ENCODE measurements at places on chromosomes 1 and 21.

DNA sequence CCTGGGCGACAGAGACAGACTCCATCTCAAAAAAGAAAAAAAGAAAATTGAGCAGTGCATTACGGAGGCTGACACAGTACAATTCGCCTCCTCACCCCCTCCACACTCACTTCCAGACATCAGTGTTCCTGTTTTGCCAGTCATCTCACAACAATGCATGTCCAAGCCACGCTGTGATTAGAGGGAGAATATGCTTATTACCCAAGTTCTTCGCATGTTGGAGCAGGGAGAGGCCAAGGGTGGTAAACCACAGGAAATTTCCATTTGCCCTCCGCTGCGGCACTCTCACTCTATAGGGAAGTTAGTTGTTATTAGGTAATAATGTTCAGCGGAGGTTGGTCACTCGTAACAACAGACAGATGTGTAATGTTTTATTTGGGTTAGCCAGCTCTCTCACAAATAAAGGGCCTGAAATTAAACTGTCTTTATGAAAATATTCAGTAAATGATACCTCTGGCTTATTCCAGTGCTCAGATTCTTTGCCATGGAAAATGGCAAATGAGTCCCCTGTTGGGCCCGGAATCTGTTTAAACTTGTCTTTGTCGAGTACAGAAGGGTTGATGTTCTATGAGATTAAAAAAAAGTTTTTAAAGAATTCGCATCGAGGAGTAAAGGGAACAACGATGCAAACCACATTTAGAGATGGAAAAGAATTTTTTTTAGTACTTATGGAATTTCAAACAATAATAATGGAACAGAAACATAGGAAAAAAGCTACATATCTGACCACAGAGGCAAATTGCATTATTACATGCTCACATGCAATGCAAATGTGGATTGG, 33.1 kb downstream of the KCNJ15 start:
- no peak for DNase-seq

DNA sequence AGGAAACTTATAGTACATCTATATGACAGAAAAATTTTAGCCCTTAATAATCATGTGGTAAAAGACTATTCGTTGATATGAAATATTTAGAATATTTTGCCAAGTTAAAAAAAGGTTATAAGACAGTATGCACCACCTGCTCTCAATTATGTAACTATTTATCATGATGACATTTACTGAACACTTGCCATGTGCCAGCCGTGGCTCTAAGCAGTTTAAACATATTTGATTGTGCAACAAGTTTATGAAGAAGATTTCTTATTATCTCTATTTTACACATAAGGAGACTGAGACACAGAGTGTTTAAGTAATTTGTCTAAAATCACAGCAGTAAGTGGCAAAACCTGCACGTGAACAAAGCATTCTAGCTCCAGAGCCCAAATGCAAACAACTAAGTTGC, 199.3 kb upstream of the JUN start:
- no peak for DNase-seq

DNA sequence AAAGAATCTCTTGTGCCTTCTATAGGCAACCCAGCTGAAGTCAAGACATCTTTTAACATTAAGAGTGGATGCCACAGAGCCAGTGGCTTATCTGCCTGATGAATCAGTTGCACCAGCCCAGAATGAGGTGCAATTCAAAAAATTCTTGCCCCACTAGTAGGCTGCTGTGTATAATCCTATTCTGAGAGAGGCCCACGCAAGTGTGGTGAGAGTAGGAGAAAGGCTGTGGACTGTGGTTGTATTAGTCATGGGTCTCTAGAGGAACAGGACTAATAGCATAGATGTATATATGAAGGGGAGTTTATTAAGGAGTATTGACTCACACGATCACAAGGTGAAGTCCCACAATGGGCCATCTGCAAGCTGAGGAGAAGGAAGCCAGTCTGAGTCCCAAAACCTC, 216.4 kb downstream of the LTN1 start:
- DNase-seq: no peak

DNA sequence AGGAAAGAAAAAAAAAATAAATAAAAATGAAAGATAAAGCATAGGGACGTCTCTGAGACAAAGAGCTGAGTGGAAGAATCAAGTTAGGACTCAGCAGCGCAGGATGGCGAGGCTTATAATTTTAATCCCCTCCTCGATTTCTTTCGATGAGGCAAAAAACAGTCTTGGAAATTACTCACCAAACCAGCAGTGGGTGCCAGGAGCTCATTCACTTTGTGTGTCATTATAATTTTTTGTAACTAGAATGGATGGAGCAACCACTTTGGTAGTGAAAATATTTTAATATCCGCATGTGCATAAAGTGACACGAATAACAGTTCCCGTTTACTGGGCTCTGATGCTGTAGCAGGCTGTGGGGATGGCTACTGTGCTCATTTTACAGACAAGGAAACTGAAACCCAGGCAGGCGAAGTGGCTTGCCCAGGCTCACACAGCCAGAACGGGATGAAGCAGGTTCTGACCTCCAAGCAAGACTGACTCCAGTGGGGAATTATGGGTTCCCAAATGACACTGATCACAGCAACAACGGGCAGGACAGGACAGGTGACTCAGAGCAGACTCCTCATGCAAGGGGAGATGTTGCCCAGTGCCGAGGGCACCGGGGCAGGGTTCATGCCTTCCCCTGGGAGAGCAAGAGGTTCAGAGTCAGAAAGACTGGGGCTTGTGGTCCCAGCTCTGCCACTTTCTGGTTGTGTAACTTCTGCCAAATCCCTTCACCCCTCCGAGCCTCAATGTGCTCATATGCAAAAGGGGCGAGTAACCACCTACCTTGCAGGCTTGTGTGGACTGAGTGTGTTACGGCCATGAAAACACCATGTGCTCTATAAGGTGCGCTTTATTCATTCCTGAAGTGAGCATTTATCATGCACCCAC, 63.6 kb downstream of the RUNX3 start:
- DNase-seq: no peak

- DNase-seq: no peak
These were observed 101.5 kb downstream of the NME7 start for GRCh38 chr1:169266133-169266532.

GRCh38 chr1:238466459-238466858, 575.7 kb upstream of the ZP4 start:
- no peak for DNase-seq

DNA sequence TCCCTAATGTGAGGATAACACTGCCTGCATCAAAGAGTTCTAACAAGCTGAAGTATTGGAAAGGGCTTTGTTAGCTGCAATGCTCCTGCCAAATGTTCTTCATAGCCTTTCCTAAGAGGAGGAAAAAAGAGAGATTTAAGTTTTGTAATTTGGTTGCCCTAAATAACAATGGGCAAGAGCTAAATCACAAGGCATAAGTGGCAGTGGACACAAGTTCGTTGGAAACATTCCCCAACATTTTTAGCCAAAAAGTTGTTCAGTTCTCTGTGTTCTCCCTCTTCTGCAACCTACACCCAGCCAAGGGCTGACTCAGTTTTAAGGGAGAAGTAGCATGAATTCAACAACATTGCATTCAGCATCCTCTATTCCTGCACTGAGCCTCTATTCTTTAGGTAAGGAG, 2.6 kb upstream of the UQCRHL start:
- no peak for DNase-seq

DNA sequence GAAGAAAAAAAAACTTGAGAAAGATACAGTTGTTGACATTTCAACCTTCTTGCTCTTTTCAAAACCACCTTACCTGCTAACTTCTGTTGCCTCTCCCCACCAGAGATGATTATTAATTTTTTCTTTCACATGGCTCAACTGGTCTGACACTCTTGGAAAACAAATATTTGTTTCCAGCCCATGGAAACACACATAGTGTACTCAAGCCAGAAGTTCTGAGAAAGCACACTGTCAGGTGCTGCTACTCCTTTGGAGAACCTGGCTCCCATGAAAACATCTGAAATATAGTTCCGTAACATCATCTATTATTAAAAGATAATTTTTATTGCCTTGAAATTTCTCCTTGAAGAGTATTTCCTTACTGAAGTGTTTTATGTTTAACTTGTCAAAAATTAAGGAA, 145.0 kb upstream of the C1orf105 start:
- no peak for DNase-seq

- no peak for DNase-seq
These were observed 8.3 kb upstream of the LGALS8 start for GRCh38 chr1:236515443-236515958.

- DNase-seq: no peak
These were observed 46.2 kb downstream of the C1orf198 start for GRCh38 chr1:230822092-230822581.

DNA sequence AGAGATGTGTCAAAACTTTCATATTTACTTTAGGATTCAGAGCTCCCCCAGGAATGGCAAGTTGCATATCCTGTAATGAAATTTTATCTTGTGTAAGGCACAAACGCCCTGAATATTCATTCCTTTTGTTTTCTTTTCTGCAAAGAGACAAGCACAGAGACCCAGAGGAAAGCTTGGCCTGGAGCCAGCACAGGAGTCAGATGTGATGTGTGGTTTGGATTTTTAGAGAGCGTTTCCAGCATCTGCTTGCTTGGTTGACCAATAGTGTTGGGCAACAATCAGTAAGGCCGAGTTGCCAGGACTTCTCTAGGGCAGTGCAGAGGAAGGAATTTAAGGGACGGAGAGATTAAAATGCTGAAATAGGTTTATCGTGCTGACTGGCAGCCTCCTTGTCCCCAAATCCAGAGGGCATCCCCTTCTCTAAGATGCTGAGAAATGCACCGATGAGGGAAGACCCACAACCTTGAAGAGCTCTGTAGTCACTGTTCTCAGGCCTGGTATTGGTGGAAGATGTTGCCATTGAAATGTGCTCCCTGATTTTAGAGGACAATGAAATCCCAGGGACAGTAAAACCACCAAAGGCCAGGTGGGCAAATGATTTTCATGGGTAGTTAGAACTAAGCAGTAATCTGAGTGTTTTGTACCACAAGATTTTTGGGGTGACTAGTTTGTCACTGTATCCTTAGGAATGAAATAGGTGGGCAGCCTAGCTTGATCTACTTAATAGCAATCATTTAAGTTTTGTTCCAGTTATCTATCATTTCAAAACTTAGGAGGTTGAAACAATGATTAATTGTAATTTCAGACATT, 37.9 kb upstream of the RHOU start:
- DNase-seq: no peak
